CD4-positive, alpha-beta T cell (primary cell): ENCODE measurements at places on chromosomes 12 and 14.

DNA sequence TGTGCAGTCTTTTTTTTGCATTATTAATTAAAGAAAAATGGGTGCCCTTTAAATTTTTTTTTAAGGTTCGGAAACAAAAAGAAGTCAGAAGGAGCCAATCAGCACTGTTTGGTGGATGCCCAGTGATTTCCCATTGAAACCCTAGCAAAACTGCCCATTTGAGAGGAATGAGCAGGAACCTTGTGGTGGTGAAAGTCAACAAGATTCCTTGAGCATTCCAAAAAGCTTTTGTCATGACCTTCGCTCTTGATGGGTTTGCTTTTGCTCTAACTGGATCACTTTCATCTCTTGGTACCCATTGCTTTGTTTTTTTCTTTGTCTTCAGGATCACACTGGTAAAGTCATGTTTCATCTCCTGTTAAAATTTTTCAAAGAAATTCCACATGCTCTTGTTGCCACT, 54.1 kb downstream of the ADIPOR2 start:
- no peak for DNase-seq

- no peak for DNase-seq
Measured at GRCh38 chr14:41873686-41874317, 267.1 kb downstream of the LRFN5 start.

- DNase-seq, result no peak
Measured at GRCh38 chr12:68893201-68893600, 39.8 kb downstream of the CPM start.

DNA sequence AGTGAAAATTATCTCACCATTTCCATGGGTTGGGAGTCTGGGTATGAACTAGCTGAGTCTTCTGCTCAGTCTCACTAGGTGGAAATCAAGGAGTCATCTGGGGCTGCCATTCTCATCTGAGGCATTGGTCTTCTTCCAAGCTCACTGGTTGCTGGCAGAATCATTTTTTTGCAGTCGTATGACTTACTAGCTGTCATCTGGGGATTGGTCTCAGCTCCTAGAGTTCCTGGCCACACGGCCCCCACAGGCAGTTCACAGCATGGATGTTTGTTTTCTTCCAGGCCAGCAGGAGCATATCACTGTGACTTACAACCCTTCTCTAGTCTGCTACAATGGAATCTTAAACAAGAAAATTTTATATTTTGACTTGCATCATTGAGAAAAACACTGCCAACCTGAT, 18.6 kb upstream of the OR10AD1 start:
- no peak for DNase-seq

GRCh38 chr12:1318327-1319031, 275.9 kb downstream of the FBXL14 start:
- DNase-seq, result no peak

DNA sequence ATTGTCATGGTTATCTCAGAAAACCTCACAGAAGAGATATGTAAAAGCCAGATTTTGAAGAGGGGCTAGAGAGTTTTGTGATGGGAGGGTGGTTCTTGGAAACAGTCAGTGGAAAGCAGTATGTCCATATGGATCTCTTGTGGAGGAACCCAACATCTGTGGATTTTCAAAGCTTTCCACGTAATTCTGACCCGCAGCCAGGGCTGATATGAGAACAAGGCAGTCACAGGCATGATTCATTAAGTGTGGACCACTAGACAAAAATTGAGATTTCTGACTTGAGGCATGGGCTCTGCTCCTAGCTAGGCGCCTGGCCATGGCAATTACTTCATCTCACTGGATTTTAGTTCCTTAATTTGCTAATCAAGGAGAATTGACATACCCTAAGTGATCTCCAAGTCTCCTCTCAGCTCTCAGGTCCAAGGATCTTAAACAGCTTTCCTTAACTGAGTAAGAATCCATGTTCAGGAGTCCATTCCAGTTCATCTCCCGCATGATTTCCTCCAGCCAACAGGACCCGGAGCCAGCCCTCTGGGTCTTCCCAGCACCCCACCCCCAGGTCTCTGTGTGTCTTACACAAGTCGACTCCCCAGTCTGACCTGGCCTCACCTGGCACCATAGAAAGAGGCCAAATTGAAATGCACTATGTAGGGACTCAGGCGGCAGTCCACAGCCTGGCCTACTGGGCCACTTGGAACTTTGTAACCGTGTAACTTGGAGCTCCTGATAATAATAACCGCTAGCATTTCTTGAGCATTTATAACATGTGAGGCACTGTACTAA, 176.3 kb upstream of the PARP11 start:
- DNase-seq, result no peak

- no peak for DNase-seq
Measured at GRCh38 chr14:96949594-96949993, 152.4 kb downstream of the VRK1 start.

GRCh38 chr14:60646226-60646818, 3.0 kb downstream of the SIX1 start:
- no peak for DNase-seq

DNA sequence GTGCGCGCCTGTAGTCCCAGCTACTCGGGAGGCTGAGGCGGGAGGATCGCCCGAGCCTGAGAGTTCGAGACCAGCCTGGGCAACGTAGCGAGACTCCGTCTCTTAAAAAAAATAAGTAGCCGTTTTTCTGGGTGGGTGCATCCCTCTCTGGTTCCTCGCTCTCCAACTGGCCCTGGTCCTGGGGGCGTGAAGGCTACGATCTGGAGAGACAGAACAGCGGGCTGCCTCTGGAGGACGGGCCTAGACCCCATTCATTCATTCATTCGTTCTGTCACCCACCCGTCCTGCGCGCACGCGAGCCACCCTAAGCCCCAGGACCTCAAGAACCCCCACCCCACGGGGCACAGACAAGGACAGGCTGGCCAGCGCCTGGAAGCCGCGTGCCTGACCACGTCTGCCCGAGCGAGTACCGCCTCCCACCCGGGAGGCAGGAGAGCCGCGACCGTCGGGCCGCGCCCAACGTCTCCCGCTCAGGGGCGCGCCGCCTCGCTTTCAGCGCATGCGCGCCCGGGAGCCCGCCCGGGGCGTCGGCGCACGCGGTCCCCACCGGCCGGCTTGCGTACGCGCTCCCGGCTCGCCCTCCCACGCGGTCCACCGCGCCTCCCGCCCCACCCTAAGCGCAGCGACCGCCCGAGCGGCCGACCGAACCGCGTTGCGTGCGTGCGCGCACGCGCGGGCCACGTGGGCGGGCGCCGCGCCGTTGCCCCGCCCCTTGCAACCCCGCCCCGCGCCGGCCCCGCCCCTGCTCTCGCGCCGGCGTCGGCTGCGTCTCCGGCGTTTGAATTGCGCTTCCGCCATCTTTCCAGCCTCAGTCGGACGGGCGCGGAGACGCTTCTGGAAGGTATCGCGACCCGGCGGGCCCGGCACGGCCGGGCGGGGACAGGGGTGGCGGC, at the start of gene RAN:
Gene RAN (plus strand): TSS at position 781 of the 893 bp plus-strand sequence. CDS start 528 bp downstream, outside the sequence.
- peak; percentile 89 for DNase-seq

DNA sequence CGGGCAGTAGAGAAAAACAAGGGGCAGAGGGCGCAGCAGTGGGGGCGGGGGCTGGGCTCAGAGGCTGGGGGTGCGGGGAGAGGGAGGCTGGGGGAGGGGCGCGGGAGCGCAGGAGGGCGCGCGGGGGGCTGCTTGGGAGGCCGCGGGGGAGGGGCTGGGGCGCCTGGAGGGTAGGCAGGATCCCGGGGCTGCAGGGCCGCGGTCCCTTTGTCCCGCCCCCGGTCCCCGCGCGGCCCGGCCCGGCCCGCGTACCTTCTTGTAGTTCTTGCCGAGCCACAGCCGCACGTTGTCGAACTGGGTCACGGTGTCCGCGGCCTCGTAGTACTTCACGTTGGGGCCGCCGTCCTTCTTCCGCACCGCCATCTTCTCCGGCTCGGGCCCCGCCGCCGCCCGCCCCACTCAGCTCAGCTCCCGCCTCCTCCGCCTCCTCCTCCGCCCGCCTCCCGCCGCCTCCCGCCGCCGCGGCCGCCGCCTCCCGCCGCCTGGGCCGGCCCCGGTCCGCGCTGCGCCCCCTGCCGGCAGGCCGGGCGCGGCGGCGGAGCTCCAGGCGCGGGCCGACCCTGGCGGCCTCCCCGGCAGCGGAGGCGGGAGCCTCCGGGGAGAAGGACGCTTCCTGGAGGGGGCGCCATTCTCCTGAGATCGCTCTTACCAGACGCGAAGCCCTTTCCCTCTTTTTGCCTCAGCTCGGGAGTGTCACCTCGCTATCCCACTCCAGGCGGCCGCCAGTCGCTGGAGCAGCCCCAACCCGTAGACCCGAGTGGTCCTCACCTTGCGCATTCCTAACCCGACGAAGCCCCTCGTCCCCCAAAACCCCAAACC, at the start of gene SMARCC2:
Gene SMARCC2 (minus strand): TSS at position 385 of the 819 bp plus-strand sequence. CDS start 22 bp downstream, at position 363.
- DNase-seq, result peak; percentile 94

- peak; percentile 25 for DNase-seq
Measured at GRCh38 chr12:122081697-122082221, 3.2 kb downstream of the MLXIP start.

- no peak for DNase-seq
Measured at GRCh38 chr14:53955229-53955556, 1.4 kb downstream of the BMP4 start.

DNA sequence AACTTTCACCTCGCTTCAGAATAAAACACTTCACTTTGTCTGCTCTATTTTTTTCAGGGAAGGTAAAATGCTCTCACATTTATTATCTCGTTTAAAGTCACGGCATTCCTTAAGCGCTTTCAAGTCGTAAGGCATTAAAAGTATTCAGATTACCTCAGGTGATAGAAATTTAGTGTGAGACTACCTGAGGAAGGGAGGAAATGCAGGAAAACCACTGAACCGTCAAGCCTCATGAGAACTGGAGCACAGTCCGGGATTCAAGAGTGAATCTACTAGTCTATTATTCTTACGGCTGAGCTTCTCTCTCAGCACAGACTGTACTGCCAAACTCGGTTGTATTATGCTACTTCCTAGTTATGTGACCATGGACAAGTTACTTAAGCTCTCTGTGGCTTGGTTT, 8.3 kb upstream of the PPFIBP1 start:
- DNase-seq, result no peak
